Femur (tissue), 1 donor: ENCODE measurements at places on chromosomes 5 and 9.
A peak's percentile ranks its signal among the peaks of the same experiment; 100 is the strongest.

DNA sequence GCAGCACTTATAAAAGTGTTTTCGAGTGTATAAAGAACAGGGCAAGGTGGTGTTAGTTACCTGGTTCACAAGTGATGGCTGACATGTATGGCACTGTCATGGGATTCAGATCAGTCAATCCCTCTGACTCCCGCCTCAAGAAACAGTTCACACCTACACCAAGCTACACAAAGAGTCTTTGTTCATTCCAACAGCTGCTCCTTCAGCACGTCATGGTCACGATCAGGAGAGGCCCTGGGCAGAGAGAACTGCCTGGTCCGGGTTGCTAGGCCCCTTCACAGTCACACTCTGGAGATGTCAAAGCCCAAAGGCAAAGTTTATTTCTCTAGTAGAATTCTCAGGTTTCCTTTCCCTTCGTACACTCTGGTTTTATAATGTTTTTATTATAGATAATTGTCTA, 426.7 kb downstream of the ZSWIM6 start:
- DNase-seq, result no peak

GRCh38 chr5:142386137-142387023, 61.6 kb upstream of the SPRY4 start:
- DNase-seq, result no peak

DNA sequence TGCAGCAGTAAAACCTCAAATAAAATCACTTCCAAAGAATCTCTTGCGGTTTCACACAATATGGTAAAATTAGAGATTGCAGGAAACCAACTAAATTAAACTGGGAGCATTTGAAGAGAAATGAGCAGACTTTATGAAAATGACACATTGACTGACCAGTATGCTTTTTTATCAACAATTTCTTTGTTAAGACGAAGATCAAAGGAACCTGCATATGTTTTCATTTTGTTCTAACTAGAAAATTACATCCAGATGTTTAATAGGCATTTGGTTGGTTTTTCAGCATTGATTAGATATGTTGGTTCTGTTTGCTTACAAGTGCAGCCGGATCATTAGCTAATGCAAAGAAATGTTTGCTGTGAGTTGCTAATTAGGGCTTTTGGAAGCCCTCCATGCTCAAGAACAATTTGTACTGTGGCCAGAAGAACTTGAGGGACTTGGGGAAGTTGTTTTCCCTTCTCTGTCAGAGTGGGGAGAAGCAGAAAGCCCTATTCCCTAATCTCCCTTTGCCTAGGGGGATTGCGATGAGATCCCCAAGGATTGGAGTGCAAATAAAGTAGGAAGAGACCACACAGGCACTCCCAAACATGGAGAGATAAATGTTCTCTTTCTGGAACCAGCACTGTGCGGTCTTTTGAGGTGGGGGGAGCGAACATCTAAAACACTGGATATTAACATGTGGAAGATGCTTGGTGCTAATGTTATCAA, 4.5 kb upstream of the TLE1 start:
- DNase-seq, result no peak

DNA sequence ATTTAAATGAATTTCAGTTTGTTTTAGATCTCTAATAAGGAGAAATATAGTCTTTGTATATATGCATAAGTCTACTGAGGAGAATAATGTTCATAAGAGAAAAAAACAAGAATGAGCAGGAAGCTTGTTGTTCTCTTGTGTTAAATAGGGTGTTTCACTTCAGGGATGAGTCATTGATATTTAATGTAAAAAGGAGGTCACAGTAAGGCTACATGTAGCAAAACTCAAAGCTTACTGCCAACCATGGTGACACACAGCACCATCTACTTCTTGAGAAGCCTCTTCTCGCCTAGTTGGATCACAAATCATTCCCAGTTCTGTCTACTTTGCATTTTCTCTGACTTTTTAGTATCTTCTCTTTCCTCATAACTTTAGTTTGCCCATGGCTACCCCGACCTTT, 1466.0 kb upstream of the C9orf72 start:
- no peak for DNase-seq

GRCh38 chr5:73437101-73437776, 11.3 kb downstream of the FOXD1 start:
- DNase-seq, result peak; percentile 59
